ENCODE measurements at places on chromosomes 6 and 20. TPM values are rescaled to one million over a fixed set of nuclear protein-coding genes. Genes with fewer than 3 reads are reported as not detected.

The TPX2 gene
- 35.1 TPM for total RNA-seq

The OPRM1 gene
- total RNA-seq = not detected

The NRSN1 gene
- not detected for total RNA-seq

The POFUT1 gene
- 60.5 TPM for total RNA-seq

The MAPK14 gene
- total RNA-seq = 64.9 TPM

The ARG1 gene
- not detected for total RNA-seq

The NKAIN4 gene
- total RNA-seq = 3.7 TPM

The KCNB1 gene
- total RNA-seq = under 0.01 TPM

The EFCAB8 gene
- under 0.01 TPM for total RNA-seq

The PTPRK gene
- 56.7 TPM for total RNA-seq

The SPATS1 gene
- total RNA-seq = not detected

The SLC32A1 gene
- total RNA-seq = not detected

The C20orf204 gene
- total RNA-seq = 2.0 TPM

The CEBPB gene
- 101 TPM for total RNA-seq

The CST1 gene
- 171 TPM for total RNA-seq

The KHDC1L gene
- not detected for total RNA-seq

The POPDC3 gene
- 39.7 TPM for total RNA-seq

The TRIM10 gene
- not detected for total RNA-seq

The CGAS gene
- total RNA-seq = 7.1 TPM

The MYT1 gene
- total RNA-seq = not detected

The DNAJC5 gene
- total RNA-seq = 40.2 TPM

The VSX1 gene
- total RNA-seq = not detected

The CUTA gene
- 205 TPM for total RNA-seq

The MAS1 gene
- not detected for total RNA-seq

The BPIFB4 gene
- not detected for total RNA-seq

The ADRM1 gene
- total RNA-seq = 169 TPM

The NMBR gene
- not detected for total RNA-seq

The TREM2 gene
- total RNA-seq = not detected

The HLA-G gene
- total RNA-seq = 0.91 TPM

The FGD2 gene
- total RNA-seq = not detected

The MAK gene
- 0.24 TPM for total RNA-seq

The ENPP5 gene
- 1.0 TPM for total RNA-seq

The CFAP61 gene
- not detected for total RNA-seq

The FAM217A gene
- not detected for total RNA-seq

The GNRH2 gene
- total RNA-seq = not detected

The DNMT3B gene
- total RNA-seq = 2.3 TPM

The BPI gene
- total RNA-seq = 0.13 TPM

The CYP39A1 gene
- 3.4 TPM for total RNA-seq

The RGS17 gene
- total RNA-seq = 12.4 TPM

The ADGB gene
- total RNA-seq = not detected

The AHI1 gene
- 12.0 TPM for total RNA-seq

The VWA7 gene
- total RNA-seq = not detected

The CD93 gene
- total RNA-seq = 8.6 TPM

The TFAP2C gene
- total RNA-seq = not detected

The SIRPA gene
- 26.3 TPM for total RNA-seq

The LRRC1 gene
- total RNA-seq = 8.9 TPM

The ZNF184 gene
- total RNA-seq = 6.6 TPM

The PAX1 gene
- not detected for total RNA-seq

The MEI4 gene
- total RNA-seq = not detected

Measured in epithelial cell of alveolus of lung (primary cell).